ENCODE measurements at places on chromosomes 1 and 21.

DNA sequence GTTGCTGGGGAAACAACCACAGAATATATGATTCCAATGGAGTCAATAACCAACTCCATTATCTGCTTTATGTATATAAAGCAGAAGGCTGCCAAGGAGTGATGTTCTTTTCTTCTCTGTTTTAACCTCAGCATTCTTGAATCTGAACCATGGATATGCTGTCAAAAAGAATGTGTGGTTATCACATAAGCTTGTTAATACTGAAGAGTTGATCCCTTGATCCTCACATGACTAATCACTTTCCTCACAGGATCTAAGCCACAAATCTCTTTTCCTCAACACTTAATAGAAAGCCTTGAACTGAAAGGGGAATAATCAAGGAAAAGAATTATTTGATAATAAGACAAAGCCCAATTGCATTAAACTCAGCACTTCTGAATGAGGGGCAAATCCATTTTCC, 271.3 kb upstream of the KIAA0040 start:
- DNase-seq = no peak

DNA sequence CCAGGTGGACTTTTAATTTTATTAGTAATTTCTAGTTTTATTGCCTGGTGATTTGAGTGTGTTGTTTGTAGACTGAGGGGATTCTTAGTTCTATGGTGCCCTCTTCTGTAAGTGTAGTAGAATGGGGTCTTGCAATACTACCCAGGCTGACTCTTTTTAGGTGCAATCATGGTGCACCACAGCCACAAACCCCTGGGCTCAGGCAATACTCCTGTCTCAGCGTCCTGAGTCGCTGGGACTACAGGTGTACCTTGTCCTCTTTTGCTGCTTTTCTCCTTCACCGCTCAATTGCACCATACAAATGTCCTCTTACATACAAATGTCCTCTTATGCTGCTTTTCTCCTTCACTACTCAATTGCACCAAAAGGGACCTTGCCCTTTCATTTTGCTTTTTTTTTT, 43.1 kb downstream of the SCP2 start:
- no peak for DNase-seq

- DNase-seq = no peak
Observed at GRCh38 chr1:179295164-179295755, 1.7 kb downstream of the SOAT1 start.

- DNase-seq = no peak
Observed at GRCh38 chr21:35257413-35257812, 208.3 kb upstream of the RUNX1 start.

- DNase-seq = no peak
Observed at GRCh38 chr1:24641646-24642151, 1.4 kb upstream of the SRRM1 start.

DNA sequence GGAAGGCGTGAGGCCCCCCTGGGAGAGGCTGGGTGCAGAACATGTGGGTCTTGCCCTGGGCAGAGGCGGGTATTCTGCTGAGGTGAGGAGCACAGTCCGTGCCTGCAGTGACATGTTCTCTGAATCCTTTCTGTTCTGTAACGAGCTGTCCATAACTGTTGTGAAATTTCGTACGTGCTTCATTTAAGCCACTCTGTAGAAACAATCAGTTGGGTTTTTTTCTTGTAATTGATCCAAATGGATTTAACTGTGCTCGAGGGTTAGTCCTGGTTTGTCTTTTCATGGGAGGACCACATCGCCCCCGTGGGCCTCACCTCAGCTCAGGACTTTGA, 45.4 kb upstream of the DIP2A start:
- DNase-seq = no peak
